Smooth muscle cell of the umbilical artery (primary cell): ENCODE measurements at places on chromosomes 7 and 10. TPM values are rescaled to one million over a fixed set of nuclear protein-coding genes. Genes with fewer than 3 reads are reported as not detected.

Gene TMEM139
- total RNA-seq = not detected in 2 replicates

Gene TMEM184A
- 0.23 TPM in 1 of 2 replicates, not detected in the other for total RNA-seq

Gene INSYN2A
- 0.30 and 0.78 TPM in 2 replicates for total RNA-seq

Gene TNPO3
- total RNA-seq = 76.0 and 77.8 TPM in 2 replicates

Gene ASZ1
- not detected in 2 replicates for total RNA-seq

Gene CTAGE8
- 0.09 TPM in 1 of 2 replicates, not detected in the other for total RNA-seq

Gene CYP3A5
- 0.18 and 0.30 TPM in 2 replicates for total RNA-seq

Gene CHAT
- total RNA-seq = not detected in 2 replicates

Gene TCERG1L
- total RNA-seq = not detected in 2 replicates

Gene NPY
- total RNA-seq = not detected in 2 replicates

Gene GSTK1
- total RNA-seq = 66.2 and 71.6 TPM in 2 replicates

Gene AKR1D1
- total RNA-seq = not detected in 2 replicates

Gene FOXI2
- not detected in 2 replicates for total RNA-seq

Gene MCM10
- 0.89 and 7.2 TPM in 2 replicates for total RNA-seq

Gene OPN1SW
- total RNA-seq = not detected in 2 replicates

Gene SVOPL
- total RNA-seq = under 0.01 TPM in 2 replicates

Gene CHCHD2
- 197 and 391 TPM in 2 replicates for total RNA-seq

Gene CUZD1
- total RNA-seq = 0.23 and 0.30 TPM in 2 replicates

Gene SH2D4B
- under 0.01 TPM in 1 of 2 replicates, not detected in the other for total RNA-seq

Gene CREB5
- total RNA-seq = 1.8 and 4.5 TPM in 2 replicates

Gene ZEB1
- 150 and 181 TPM in 2 replicates for total RNA-seq

Gene CRHR2
- total RNA-seq = not detected in 2 replicates

Gene CYP26C1
- 0.09 TPM in 1 of 2 replicates, not detected in the other for total RNA-seq

Gene OR6V1
- total RNA-seq = not detected in 2 replicates

Gene SLC18A2
- 0.05 TPM in 1 of 2 replicates, not detected in the other for total RNA-seq

Gene FAM237B
- total RNA-seq = 0.05 TPM in 1 of 2 replicates, not detected in the other

Gene ZCCHC24
- 14.3 and 24.5 TPM in 2 replicates for total RNA-seq
